ENCODE measurements at places on chromosomes 5 and 9.
A peak's percentile ranks its signal among the peaks of the same experiment; 100 is the strongest.

DNA sequence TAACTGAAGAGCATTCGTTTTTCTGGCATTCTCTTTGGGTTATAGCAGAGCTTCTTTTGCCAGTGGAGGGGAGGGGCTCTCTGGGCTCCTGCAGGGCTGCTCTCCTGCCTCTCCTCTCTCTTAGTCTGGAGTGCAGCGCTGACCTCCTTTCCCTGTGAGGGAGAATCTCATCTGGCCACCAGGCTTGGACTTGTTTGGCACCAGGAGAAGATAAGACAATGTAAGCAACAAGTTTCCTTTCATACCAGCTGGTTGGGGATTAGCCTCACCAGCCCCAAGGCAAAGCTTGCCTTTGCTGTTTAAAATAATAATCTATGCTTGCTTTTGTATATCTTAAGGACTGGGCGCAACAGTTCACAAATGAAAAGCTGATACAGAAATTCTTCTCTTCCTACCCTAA, 196.4 kb downstream of the TLE4 start:
- DNase-seq = no peak

GRCh38 chr5:89246252-89246651, 363.3 kb upstream of the MEF2C start:
- peak; percentile 14 for DNase-seq

DNA sequence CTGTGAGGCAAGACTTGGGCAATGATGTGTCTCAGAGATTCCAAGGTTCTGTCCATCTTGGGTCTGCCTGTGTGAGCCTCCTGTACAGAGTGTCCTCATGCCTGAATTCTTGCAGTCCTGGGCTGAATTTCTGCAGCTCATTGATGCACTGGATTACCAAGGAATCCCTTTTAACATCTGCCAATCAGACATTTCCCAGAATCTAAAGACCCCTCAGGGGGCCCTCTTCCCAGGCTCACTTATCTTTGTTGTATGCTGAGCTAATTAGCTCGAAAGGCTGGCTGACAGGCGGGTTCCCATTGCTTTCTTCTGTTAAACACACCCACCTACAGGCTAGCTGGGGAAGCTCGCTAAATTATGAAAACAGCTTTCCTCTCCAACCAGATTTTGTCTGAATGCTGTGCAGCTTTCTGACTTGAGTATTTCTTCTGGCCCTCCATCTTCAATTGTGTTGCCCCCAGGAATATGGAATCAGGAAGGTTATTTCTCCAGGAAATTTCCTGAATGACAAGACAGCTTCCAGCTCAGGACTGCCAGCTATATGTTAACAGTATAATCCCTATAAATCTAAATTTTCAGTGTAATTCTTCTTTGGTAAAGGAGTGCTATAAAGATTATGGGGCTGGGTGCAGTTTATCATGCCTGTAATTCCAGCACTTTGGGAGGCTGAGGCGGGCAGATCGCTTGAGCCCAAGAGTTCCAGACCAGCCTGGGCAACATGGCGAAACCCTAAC, at the start of gene LIX1:
TSS of gene LIX1 (minus strand) at position 91 of the 734 bp plus-strand sequence. CDS start at position 56, 35 bp downstream.
- DNase-seq = peak; percentile 42

DNA sequence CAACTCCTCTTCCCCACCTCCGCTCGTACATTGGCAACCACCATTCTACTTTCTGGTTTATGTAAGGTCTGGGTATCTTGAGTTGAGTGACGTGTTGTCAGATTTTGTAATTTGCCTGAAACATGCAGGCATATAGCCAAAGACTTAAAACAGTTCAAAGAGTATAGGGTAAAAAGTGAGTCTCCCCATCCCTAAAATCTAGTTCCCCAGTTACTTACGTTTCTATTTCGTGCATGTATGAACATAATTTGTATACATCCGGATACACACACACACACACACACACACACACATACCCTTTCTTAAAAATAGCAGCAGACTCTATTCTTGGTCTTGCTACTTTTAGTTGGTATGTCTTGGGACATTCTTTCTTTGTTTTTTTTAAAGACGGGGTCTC, 915 bp downstream of the HSDL2 start:
- DNase-seq = peak; percentile 54

DNA sequence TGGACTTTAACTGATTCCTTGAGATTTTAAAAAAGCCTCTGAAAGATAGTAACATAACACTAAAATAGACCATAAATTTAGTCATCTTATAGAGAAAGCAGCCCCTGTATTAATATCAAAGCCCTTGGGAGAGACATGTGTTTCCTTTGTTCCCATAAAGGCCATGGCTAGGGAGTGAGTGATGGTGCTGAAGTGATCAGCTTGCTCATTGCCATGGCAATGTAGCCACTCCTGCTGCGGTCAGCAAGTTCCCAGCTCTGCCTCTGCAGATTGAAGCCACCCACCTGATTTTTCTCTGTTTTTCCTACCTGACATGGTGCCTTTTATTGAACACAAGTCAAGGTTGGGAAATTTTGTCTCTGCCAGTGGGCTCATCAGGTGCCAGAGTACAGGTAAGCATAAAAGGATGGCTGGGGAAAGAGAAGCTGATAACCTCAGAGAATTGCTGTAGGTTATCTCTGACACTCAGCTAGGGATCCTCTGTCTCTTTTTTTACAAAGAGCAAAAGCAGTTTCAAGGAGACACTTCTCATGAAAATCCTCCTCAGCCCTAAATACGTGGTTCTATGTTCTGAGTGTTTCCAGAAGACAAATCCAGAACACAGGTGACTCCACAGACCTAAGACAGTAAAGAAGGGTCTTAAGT, 296.3 kb upstream of the NMUR2 start:
- no peak for DNase-seq

DNA sequence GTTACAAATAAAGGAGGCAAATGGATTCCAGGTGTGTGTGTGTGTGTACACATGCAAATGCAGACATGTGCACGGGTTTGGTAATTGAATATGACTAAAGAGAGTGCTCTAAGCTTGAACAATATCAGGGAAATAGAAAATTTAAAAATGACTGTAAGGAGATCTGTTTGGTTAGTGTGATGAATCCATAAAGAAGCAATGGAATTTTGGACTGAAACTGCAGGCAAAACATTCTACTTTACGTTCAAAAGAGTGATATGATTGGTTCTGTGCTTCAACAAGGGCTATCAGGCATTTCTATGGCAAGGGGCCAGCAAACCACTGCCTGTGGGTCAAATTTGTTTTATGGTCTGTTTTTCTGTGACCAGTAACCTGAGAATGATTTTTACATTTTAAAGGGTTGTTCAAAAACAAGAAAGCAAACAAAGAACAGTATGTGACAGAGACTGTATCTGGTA, 332.8 kb upstream of the KLF9 start:
- DNase-seq = no peak

DNA sequence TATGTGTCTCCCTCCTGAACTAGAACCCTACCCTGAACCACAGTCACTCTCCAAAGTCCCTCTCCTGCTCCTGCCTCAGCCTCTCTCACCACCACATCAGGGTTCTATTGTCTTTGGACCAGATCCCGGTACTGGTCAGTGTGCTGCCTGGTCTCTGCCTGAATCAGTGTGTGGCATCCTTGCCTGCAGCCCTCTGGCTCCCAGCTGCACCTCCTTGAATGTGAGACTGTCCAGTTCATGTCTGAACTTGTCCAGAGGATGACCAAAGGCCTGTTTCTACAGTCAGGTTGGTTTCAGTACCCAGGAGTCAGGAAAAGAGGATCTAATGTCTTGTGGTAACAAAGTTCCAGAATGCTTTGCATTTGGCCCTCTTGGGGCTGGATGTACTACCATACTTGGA, 76.8 kb upstream of the RANBP3L start:
- no peak for DNase-seq

GRCh38 chr5:32613050-32613672, 27.8 kb downstream of the SUB1 start:
- peak; percentile 93 for DNase-seq

- DNase-seq = no peak
Measured at GRCh38 chr9:89646189-89646939, 41.6 kb downstream of the GADD45G start.

DNA sequence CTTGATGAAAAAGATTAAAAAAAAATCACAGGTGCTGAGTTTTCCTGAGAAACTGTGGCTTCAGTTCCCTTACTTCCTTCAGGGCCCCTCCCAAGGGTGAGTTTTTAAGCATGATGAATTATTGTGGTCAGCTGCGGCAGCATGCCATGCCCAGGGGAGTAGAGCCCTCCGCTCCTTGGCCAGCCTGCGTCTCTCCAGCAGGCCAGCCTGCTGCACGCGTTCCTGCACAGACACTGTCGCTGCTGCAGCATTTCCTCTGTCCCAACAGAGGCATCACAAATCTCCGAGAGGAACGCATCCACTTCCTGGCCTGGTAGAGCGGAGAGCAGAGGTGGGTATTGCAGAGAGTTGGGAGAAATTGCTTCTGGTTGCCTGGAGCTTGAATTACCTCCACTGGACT, 26.1 kb upstream of the GLRA1 start:
- no peak for DNase-seq

- DNase-seq = no peak
Measured at GRCh38 chr5:180346358-180346757, 6.8 kb downstream of the GFPT2 start.

DNA sequence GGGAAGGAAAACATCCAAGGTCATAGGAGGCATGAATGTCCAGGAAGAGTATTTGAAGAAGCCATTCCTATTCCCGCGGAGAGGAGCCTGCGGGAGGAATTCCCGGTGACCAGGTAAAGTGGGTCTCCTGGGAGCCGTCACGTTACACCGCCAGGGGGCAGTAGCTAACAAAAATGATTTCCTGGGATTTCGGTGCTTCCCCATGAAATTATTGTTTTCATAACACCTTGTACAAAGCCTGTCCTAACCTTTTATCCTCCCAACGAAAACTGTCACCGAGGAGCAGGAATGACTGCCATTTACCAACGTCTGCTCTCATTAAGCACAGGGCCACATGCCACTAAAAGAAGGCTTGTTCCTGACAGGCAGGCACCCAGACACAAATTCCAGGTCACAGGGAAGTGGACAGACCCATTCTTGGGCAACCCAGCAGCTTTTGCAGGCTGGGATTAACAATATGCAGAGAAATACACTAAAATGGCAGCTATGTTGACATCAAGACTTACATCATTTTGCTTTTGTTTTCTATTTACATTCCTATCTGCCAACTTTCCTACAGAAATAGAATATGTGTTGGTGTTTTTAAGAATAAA, 41.2 kb upstream of the CTSL start:
- DNase-seq = peak; percentile 45

DNA sequence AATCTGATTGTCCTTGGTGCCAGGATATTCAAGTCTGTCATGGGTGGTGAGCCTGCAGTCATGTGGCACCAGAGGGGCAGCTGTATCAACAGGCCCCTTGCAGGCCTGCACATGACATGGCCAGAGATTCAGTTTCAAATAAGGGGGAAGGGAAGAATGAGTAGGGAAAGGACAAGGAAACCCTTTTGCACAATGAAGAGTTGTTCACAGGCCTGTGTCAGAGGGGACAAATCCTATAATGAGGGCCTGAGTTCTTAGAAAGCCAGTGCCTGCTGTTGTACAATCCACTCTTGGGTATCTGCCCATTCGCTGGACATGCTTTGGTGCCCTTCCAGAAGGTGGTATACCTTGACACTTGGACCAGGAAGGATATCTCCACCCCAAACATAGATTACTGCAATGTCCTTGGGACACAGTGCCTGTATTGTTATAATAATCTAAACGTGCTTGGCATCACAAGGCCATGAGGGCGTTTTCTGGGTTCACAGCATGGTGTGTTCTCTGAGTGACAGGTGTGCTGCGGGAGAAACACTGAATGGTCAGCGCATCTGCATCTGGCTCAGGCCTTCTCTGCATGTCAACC, 1.9 kb upstream of the TMEM171 start:
- DNase-seq = no peak

GRCh38 chr5:180603076-180603594, 11.8 kb upstream of the SCGB3A1 start:
- no peak for DNase-seq

GRCh38 chr9:68653141-68653595, 51.9 kb upstream of the PIP5K1B start:
- DNase-seq = no peak

DNA sequence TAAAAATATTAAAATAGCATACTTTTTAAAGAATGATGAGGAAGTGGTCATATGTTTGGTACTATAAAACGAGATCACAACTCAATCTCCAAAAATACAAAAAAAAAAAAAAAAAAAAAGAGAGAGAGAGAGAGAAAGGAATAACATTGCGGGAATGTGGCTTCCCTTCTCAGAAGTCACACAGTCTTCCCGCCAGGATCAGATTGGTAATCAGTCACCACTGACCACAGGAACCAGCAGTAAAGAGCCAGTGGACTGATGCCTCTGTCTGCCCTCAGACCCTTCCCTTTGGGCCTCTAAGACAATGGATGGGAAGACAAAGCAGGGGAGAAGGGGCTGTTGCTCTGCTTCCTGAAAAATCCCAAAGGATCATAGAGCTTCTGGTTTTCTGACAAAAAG, 104.9 kb downstream of the KLHL3 start:
- DNase-seq = no peak

DNA sequence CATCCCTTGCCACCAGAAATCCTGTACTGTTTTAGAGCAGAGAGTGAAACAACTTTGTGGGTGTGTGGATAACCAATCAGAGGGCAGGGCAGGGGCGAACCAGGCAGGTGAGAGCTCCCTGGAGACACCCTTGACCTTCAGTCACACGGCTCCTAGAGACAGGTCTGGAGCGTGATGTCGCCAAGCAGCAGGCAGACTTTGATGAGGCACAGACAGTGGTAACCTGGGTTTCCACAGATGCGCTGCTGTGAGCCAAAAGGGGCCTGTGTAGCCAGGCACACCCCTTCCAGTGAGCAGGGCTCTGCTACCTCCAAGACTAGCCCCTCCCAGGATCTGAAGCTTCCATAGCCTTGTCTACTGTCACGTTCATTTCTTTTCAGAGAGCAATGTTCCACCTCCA, 317.8 kb upstream of the ADCY2 start:
- DNase-seq = no peak

DNA sequence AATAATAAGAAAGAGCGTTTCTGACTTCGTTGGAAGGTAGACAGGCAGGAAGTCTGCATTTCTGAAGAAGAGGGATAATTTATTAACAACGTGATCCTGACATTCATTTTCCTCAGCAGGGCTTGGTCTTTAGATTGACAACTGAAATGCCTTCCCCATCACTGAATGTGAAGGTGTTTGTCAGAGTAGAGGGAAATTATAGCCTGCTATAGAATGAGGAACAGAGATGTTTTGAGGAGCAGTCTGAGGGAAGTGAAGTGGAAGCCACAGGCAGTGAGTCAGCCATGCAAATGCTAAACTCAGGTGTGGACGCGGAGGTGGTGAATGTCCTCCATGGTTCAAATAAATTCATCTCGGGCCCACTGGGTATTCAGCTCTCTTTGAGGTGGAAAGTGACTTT, 30.5 kb downstream of the C7 start:
- no peak for DNase-seq

GRCh38 chr9:90504486-90504885, 138.1 kb downstream of the DIRAS2 start:
- no peak for DNase-seq

GRCh38 chr9:114140850-114141249, 14.5 kb upstream of the COL27A1 start:
- DNase-seq = no peak
